ENCODE measurements at places on chromosomes 7 and 10.

DNA sequence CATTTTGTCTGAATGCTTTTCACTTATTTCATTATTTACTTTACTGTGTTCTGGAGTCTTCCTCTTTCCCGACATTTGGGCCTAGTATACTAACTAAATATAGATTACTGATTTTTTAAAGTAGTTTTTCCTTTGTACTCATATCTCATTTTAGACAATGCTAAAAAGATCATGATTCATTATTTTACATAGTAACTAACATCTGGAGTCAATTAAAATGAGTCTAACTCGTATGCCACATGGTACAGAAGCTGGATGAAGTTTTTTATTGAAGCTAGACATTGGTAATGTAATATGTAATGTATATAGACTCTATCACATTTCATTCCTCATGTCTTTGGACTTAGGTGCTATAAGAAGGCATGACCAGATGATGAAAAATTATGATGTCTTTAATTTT, 156.3 kb upstream of the HGF start:
- no peak for DNase-seq

DNA sequence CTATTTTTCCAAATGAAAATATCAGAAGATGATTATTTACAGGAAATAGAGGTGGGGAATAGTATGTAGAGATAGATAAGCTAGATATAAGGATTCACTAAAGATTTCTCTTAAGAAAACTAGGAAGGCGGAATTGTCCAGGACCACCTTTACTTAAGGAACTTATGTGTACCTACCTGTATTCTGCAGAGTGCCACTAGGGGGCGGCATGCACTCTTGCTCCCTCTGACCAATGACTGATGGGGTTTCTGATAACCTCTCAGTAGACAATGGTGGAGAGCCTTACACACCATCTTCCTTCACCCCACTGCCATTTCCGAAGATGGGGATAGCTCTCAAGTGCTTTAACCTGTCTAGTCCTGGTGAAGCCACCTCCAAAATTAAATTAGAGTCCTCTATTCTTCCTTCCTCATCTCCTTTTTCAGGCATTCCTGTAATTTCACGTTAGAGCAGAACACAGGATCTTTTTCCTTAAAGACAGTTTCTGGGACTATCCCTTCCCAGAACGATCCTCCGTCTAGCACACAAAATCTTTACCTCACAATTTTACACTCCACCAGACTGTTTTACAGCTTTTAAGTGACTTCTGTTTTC, 453.1 kb downstream of the SORCS1 start:
- DNase-seq: no peak

GRCh38 chr10:130498934-130499333, 362.7 kb downstream of the GLRX3 start:
- DNase-seq: no peak

DNA sequence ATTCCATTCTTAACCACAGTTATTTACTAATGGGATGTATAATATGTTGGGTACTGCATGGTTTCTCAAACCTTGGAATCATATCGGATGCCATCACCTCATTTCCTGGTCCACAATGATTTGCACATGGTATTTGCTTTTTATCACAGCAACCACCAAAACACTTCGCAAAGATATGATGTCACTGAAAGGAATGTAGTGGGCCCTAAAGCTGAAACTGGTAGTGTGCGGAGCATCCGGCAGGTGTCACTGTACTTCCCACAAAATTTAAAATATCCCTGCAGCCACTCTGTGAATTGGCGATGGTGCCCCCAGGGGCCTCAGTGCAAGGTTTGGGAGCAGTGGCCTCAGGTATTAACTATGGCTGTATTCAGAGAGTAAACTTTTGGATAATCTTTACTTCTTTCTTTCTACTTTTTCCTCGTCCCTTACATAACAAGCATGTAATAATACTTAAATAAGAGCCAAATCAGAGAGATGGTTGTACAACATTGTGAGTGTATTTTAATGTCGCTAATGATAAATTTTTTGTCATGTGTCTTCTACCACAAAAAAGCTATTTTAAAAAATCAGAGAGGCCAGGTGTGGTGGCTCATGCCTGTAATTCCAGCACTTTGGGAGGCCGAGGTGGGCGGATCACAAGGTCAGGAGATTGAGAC, 66.2 kb downstream of the FAM241B start:
- DNase-seq: no peak

- DNase-seq: no peak
Measured at GRCh38 chr7:5699467-5700384, 81.7 kb downstream of the RNF216 start.

DNA sequence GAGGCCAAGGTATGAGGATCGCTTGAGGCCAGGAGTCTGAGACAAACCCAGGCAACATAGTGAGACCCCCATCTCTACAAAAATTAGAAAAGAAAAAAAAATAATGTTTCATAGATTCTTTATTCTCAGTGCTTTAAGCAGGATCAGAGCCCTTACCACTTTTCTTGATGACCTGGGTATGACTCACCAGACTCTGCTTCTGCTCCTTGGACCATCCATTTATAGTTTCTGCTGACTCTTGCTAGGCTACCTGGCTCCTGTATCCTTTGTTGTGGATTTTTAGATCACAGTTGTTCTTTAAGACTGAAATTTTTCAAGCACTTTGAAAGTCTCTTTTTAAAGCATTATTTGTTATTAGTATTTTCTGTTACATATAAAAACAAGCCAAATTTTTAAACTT, 411.1 kb downstream of the GFRA1 start:
- DNase-seq: no peak

- no peak for DNase-seq
Measured at GRCh38 chr10:58723966-58724365, 211.3 kb downstream of the BICC1 start.

DNA sequence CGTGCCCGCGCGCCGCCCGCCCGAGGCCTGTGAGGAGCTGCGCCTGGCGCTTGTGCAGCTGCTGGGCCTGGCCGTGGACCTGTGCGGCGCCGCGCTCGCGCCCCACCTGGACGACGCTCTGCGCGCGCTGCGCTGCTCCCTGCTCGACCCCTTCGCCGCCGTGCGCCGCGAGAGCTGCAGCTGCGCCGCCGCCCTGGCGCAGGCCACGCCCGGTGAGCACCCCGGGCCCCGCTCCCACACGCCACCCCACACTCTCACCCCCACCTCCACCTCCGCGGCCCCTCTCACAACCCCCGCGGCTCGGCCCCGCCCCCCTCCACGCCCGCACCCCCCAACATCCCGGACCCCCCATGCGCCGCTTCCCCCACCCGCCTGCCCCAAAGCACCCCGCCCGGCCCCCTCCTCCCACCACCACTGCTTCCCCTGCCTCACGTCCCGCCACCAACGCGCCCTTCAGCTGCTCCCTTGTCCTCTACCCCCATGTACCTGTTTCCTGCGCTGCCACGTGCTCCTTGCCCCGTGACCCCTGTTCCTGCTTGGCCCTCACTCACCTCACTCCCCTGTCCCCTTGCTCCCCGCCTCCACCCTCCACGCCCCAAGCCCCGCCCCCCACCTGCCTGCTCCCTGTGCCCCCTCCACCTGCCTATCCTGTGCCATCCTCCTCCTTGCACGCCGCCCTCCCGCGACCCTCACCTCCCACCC, at the start of gene PRKAR1B:
PRKAR1B (minus strand) TSS at position 178 of the 702 bp plus-strand sequence. CDS start 15,776 bp downstream, outside the sequence.
- no peak for DNase-seq

GRCh38 chr10:128087884-128088709, 38.1 kb downstream of the MKI67 start:
- DNase-seq: no peak

- no peak for DNase-seq
Measured at GRCh38 chr10:30750971-30751677, 121.6 kb upstream of the LYZL2 start.

GRCh38 chr10:77578583-77579227, 58.9 kb downstream of the KCNMA1 start:
- no peak for DNase-seq

GRCh38 chr7:151632750-151633515, 113.2 kb upstream of the RHEB start:
- no peak for DNase-seq

DNA sequence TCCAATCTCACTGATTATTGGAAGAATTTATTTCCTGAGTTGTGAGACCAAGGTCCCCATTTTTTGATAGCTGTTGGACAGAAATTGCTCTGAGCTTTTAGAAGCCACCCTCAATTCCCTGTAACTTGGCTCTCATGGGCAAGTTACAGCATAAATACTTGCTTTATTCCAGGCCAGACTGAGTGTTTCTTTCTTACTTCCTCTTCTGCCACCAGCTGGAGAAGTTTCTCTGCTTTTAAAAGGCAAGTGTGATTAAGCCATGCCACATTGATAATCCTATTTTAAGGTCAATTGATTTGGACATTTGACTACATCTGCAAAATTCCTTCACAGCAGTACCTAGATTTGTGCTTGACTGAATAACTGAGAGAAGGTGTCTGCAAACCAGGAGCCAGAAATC, 14.1 kb upstream of the TAS2R41 start:
- no peak for DNase-seq

DNA sequence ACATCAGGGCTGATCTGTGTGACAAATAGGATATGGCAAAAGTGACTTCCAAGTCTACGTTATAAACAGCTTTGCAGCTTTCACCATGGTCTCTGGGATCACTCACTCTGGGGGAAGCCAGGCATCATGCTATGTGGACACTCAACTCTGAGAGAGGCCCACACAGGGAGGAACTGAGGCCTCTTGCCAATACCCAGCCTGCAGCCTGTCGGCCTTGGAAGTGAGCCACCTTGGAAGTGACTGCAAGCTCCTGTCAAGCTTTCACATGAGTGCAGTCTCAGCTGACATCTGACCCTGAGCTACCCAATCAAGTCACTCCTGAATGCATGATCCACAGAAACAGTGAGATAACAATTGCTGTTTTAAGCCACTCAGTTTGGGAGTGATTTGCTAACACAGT, 56.5 kb downstream of the MMRN2 start:
- DNase-seq: no peak

- no peak for DNase-seq
Measured at GRCh38 chr10:35336084-35336831, at the start of gene CCNY. CCNY (plus strand) TSS chr10:35336509; CDS start chr10:35337054, 545 bp downstream.

- DNase-seq: no peak
Measured at GRCh38 chr7:7870555-7870954, 98.0 kb upstream of the GLCCI1 start.

- no peak for DNase-seq
Measured at GRCh38 chr10:87734987-87735827, 75.5 kb downstream of the PAPSS2 start.

- no peak for DNase-seq
Measured at GRCh38 chr7:42621543-42622219, 290.2 kb downstream of the C7orf25 start.

GRCh38 chr7:114519240-114519639, 104.6 kb downstream of the FOXP2 start:
- DNase-seq: no peak

GRCh38 chr7:26777385-26777784, 87.0 kb downstream of the SKAP2 start:
- DNase-seq: no peak

- DNase-seq: no peak
Measured at GRCh38 chr10:103699611-103700435, 155.6 kb downstream of the SH3PXD2A start.

DNA sequence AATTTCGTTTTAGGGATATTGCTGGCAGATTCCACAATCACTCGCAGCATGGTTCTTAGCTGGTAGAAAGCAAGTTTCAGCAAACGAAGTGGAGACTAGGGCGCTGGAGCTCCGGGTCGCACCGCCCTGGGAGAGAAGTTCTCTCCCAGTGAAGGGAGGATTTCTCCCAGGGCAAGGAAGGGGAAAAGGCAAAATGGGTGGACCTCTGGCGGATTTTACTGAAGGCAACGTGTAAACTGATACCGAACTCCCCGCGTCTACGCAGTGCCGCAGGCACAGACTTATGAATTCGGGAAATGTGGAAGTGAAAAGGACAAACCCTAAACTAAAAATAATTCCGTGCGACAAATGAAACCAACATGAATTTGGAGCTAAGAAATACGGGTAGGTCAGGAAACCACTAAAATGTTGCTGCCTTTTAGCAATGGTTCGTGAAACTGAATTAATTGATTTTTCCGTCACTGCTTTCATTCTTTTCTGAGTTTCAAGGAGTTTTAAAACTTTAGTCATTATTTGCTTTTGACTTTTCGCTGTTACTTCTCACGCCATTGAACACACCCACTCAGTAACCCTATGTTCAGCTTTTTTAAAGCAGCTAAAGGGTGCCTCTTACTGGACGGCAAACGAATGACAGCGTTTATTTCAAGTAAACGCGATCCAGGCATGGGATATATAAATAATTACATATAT, at the start of gene MYOF:
MYOF (minus strand) TSS at position 190 of the 690 bp plus-strand sequence; CDS start at position 50, 140 bp downstream.
- DNase-seq: no peak

GRCh38 chr7:42902331-42902730, 9.5 kb downstream of the C7orf25 start:
- DNase-seq: no peak

DNA sequence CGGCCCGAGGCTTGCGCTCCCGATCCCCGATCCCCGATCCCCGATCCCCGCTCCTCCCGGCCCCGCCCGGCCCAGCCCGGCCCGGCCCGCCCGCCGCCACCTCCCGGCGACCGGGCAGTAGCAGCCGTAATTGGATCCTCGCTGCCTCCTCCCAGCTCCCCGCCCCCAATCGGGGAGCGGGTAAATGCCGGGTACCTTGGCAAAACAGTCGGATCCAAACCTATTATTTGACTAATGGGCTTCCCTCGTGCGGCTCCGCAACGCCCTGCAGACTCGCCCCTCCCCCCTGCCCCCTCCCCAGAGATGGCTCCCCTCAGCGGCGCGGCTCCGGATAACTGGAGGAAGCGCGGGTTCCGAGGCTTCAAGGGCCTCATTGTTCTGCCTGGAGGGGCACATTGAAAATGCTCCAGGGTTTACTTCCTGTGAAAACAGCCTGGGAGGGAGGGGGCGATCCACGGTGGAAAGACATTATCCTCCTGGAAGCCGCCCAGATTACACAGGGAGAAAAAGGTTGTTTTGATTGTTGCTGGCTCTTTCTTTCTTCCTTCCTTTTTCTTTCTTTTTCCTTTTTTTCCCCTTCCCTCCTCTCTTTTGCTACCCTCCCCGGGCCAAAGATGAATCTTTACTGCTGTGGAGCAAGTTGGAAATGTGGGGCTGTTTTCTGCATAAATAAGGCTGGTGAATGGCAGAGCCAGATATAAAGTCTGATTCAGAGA, 94.7 kb upstream of the ZMIZ1 start:
- DNase-seq: peak; percentile 37

- DNase-seq: no peak
Measured at GRCh38 chr7:55575733-55576132, 3.4 kb upstream of the VOPP1 start.

DNA sequence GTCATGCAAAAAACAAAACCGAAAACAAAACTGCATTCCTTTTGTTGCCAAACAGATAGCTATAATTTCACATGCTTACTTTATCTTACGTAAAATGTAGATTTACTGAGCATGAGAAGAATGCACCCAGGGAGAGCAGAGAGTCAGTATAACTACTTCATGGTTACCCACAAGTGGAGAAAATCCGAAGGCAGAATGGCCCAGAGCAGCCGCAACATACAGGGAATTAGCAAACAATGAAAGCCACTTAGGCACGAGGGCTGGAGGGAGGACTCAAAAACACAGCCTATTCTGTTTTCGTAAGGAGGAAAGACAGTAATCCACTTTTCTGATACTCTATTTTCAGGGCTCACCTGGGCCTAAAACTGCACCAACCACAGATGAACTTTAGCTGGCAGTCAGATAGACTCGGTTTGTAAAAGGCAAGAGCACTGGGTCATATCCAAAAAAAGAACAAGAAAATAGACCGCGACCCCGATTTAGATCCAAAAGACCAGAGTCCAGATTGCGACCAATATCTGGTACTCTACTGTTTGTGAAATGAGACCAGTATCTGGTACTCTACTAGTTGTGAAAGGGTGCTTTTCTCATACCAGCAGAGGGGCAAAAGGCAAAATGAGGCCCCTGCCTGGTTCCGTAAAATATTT, 1.3 kb downstream of the ITPRIP start:
- no peak for DNase-seq

GRCh38 chr7:27873981-27874957, 134.3 kb downstream of the TAX1BP1 start:
- no peak for DNase-seq
